Stimulated activated CD4-positive, alpha-beta T cell treated with anti-CD3 and anti-CD28 coated beads, TNF-alpha, amount 100 ng/mL, for 1 hour (primary cell): ENCODE measurements at places on chromosomes 7 and 10.

GRCh38 chr10:120810298-120810697 is 40.9 kb upstream of the WDR11 start:
- no peak for DNase-seq

DNA sequence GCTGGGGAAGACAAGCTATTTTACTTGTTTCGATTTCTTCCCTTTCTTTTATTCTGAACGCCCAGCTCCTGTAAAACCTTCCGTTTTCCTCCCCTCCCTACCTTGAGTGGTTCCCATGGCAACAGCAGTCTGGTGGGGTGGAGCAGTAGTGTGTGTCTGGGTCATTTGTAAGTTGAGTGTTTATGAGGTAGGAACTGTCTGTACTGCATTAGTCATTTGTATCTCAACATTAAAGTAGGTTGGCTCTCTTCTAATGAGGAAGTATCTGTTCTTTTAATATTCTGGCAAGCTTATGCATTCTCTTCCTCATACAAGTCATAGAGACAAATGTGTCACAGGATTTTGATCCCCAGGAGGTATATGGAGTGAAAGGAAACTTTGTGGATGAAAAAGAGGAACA is 85.3 kb upstream of the CCDC6 start:
- DNase-seq: no peak

DNA sequence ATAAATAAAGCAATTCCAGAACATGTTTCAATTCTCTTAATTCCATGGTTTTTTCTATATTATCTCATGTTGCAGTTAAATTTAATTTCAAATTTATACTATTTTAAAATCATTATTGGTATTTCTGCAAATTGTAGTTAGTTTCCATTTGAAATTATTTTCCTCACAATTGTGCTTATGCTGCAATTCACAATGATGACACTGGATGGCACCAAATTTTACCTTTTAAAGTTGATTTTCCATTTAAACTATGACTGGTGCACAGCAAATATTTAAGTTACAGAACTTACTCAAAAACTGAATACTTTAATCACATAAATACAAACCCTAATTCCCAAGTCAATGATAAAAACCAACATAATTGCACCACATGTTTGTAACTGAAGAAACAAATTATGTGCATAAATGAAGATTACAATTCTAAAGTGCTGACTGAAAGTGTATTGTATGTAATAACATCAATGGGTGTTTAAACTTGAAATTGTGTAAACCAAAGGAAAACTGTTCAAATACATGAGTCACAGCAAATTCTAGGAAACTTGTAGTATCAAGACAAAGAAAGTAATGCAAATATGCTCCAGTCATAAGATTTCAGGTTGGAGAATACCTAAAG is 75.3 kb upstream of the AASS start:
- DNase-seq: no peak

DNA sequence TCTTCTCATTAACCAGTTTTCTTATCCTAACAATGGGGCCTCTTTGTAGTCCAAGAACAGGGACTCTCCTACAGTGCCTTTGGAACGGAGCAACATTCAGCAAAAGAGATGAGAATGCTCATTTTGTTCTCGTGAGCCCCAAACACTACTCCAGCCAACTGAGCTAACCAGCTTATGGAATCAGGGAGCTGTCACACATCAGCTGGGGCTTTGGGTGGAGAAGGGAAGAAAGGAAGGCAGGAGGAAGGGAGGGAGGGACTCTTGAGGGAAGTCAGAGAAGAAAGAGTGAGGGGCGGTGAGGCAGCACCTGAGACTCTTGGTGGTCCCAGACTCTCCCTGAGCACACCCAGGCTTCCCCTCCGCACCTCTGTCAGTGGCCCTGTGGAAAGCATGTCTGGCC is 123.1 kb downstream of the CLEC2L start:
- no peak for DNase-seq

DNA sequence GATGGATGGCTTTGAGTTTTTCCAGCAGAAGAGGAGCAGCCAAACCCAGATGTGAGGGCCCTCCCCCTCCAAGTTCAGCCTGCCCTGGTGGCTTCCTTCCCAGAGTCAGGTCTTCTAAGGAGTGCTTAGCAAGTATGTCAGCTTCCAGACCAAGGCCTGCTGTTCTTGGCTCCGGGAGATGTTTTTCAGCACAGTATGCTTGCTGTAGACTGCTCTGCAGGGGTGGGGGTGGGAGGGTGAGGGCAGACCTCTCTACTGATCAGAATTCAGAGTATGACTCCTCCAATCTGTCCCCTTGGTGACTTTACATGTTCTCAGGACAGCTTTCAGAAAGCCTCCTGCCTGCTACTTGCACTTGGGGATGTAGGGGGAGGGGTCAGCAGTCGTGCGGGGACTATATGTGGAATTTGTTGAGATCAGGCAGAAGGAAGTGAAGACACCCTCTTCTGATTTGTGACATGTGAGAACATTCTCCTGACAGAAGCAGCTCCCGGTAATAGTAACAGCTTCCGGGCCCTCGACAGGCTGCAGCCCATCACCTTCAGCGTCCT is 516.4 kb upstream of the ZMIZ1 start:
- DNase-seq: no peak

GRCh38 chr7:103073989-103074518 is 542 bp downstream of the FBXL13 start:
- DNase-seq: no peak

DNA sequence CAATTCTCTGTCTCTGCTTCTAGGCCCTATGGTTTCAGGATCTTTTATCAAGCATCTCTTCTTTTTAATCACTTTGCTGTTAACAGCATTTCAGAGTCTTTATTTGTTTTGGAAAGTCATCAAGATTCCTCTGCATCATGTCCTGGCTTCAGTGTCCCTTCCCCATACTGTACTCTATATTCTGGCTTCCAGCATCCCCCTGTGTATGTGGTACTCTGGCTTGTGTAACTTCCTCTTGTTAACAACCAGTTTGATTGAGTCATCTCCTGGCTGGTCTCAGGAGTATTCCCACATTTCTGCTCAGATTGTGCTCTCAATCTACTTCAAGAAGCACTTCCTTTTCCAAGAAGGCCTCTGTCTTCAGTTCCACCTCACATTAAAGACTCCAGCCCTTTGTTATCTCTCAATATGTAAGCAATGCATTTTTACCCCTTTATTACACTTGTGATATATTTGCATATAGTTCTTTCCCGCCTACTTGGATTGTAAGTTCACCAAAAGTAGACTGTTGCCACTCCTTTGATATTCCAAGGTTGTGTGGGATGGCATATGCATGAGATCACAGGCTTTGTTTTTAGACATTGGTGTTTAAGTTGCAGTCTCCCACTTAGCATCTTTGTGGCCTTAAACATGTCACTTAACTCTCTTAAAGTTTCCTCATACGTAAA is 15.1 kb upstream of the ATE1 start:
- DNase-seq: no peak

DNA sequence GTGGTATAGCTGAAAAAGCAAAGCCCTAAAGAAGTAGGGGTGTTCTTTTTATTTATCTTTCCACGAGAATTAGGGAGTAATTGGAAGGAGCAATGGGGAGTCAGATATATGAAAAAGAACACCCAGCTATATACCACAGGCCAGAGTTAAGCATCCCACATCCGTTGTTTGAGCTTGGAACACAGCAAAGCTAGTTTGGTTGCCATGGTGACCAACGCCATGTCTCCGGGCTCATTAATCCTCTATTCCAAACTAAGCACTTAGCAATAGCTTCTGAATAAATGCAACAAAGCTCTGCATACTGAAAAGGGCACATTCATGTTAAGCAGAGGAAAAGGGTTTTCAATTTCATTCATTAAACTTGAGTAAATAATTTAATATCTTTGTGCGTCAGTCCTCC is 23.5 kb downstream of the ASB4 start:
- DNase-seq: no peak

DNA sequence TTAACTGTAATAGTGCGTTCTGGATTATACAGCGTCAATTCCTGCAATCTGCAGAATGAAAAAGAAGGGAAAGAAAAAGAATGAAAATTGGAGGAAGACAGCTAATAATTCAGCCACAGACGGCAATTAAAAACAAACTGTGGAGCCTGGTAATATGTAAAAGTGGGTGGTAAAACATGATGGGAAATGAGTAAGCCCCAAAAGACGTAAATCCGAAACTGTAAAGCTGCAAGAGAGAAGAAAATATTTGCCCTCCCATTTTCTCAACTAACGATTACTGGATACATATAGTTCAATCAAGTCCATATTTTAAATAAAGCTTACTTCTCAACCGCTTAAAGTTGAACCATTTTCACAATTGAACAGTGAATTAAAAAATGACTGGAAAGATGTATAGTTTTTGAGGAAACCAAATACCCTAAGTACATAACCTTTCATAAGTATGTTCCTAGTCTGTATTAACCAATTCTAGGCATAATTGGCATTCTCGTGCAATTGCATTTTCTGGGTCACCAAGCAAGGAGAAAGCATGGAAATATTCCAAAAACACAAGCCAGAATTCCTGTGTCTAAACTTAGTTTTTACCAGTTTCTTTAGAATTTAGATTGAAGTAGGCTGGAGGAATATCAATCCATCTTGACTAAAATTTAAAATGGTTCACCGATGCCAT is 44.8 kb downstream of the MALSU1 start:
- no peak for DNase-seq

DNA sequence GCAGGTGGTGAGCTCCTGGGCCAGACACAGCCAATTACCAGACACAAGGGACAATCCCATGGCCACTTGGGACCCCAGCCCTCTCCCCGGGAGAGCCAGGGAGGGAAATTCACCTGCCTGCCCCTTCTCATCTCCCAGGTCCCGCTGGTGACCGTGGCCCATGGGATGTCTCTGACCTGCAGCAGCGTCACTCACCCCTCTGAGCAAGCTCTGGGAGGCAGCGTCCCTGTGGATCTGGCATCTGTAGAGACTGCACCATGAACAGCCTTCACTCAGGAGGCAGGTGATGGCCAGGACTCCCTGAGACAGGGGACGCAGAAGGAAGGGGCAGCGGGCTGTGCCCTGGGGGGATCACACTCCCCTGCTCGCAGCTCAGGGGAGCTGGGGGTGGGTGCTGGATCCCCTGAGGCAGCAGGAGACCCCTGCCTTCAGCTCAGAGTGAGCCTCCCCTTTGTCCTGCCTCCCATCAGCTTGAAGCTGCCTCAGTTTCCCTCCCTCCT is 90.8 kb downstream of the FOXL3 start:
- DNase-seq: no peak

DNA sequence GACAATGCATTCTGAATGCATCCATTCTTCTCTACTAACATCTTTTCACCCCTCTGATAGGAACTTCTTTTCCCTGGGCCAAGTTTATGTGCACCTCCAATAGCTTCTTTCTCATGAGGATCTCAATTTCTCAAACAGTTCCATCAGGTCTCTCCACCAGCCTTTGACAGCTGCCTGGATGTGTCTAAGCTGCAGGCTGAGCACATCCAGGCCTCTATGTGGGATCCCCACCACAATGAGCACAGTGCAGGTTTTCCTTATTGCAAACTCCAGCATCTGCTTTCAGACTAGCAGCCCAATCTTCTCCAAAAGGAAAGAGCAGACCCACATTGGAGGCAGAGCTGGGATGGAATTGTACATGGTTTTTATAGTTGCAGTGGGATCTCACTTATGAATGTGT is 145.3 kb upstream of the TBX20 start:
- DNase-seq: no peak

DNA sequence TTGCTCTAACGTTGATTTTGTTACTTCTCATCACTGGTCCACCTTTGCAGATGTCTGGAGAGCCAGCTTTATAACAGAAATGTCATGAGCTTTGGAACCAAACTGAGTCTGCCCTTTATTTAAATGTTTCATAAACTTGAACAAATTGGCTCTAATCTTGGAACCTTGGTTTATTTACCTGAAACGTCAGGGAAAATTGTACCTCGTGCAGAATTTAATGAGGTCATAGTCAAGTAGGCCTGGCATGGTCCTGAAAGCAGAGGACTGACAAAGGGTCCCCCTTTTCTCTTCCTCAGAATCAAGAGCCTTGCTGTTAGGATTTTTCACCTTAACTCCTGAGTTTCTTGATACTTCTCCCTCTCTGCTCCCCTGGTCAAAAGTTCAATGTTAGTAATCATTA is 828.0 kb downstream of the GRID1 start:
- no peak for DNase-seq

DNA sequence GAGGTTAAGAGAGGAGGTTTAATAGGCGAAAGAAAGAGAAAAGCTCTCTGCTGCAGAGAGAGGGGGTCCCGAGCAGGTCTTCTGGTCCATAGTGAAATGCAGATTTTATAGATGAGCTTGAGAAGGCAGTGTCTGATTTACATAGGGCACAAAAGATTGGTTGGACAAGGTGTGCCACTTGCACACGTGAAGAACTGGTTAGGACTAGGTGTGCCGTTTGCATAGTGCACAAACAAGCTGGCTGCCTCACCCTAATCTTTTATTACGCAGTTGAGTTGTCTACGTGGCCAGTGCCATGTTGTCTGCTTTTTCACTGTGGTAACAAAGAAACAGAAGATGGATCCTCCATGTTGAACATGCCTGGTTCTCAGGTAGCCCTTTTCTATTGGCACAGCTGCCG is 82.6 kb downstream of the AMPH start:
- no peak for DNase-seq
